ENCODE measurements at places on chromosomes 11 and 22. TPM values are rescaled to one million over a fixed set of nuclear protein-coding genes. Genes with fewer than 3 reads are reported as not detected.
A peak's percentile ranks its signal among the peaks of the same experiment; 100 is the strongest.

Gene TMEM86A
- total RNA-seq, result 3.9 TPM

- H3K27ac ChIP-seq, result no peak overlapping the region
- DNase-seq, result no peak
- no peak overlapping the region for H3K4me3 ChIP-seq
- H3K36me3 ChIP-seq, result no peaks in the 10 kb centered on the region
- H3K4me1 ChIP-seq, result peaks cover 64% of the 10 kb centered on the region
Observed at GRCh38 chr11:1508491-1508891, 21.9 kb upstream of the MOB2 start.

DNA sequence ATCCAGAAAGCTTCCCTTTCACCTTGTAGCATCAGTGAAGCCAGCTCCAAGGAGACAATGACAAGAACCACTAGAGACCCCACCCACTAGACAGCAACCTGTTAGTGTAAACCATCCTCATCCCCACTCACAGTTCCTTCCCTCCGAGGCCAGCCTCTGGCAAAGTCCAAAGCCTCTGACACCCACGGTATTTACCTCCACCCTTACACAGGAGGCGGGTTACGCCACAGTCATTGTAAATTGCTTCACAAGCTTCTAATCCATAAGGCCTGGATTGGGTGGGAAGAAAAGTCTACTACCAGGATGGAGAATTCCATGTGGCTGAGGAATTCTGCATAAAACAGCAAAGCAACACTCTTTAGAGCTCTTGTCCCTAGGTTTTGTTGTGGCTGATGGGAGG is 287.4 kb downstream of the BUD13 start:
- no peaks in the 10 kb centered on the region for H3K36me3 ChIP-seq
- no peak overlapping the region for H3K4me3 ChIP-seq
- no peak overlapping the region for H3K27ac ChIP-seq
- DNase-seq, result no peak

- peaks cover 35% of the 10 kb centered on the region for H3K4me1 ChIP-seq
- H3K36me3 ChIP-seq, result no peaks in the 10 kb centered on the region
- H3K27ac ChIP-seq, result no peak overlapping the region
- DNase-seq, result no peak
- H3K27me3 ChIP-seq, result no peaks in the 10 kb centered on the region
Observed at GRCh38 chr22:40058265-40058664, 63.5 kb downstream of the FAM83F start.

DNA sequence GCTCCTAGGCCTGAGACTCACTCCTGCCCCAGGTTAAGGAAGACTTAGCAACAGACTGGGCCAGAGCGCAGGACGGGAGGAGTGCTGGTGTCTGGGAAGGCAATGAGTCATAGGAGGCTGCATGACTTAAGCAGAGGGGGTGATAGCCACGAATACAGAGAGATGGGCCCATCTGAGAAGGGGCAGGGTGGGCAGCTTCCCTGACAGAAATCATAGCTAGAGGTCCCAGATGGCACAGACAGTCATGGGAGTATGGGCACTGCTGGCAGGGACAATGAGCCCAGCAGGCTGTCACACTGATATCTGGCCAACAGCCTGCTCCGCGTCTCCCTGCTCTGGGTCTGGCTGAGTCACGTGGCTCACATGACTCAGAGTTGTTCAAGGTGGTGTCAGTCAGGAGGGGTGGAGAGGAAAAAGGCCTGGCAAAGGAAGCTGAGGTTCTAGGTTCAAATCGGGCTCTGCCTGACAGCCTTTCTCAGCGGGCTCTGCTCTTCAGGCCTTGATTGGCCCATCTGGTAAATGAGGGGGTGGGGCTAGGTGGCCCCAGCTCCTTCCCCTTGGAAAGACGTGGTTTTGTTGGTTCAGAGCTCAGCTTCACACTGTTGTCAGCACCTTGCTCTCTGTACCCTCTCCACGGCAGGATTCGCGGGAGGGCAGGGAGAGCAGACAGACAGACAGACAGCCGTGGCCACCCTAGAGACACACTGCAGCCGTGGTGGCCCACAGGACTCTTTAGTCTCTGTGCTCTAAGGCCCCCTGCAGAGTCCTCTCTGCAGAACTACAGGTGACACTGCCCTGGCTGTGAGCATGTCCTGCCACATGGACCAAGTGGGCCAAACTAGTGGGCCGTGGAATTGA is 47.8 kb downstream of the DBX1 start:
- no peaks in the 10 kb centered on the region for H3K4me1 ChIP-seq
- peak; percentile 76 for DNase-seq
- peak overlapping the region; percentile 33 for H3K4me3 ChIP-seq
- peaks cover 23% of the 10 kb centered on the region for H3K36me3 ChIP-seq

GRCh38 chr11:64688534-64688982 is 34.4 kb downstream of the NRXN2 start:
- no peaks in the 10 kb centered on the region for H3K36me3 ChIP-seq
- no peaks in the 10 kb centered on the region for H3K27me3 ChIP-seq

Gene MS4A14
- total RNA-seq, result 1.3 TPM

Gene MRGPRX1
- not detected for total RNA-seq

- peak overlapping the region; percentile 21 for H3K27ac ChIP-seq
- peaks cover 38% of the 10 kb centered on the region for H3K4me1 ChIP-seq
- no peak for DNase-seq
- no peak overlapping the region for H3K4me3 ChIP-seq
Observed at GRCh38 chr11:19683862-19684491, 28.7 kb upstream of the NAV2 start.

DNA sequence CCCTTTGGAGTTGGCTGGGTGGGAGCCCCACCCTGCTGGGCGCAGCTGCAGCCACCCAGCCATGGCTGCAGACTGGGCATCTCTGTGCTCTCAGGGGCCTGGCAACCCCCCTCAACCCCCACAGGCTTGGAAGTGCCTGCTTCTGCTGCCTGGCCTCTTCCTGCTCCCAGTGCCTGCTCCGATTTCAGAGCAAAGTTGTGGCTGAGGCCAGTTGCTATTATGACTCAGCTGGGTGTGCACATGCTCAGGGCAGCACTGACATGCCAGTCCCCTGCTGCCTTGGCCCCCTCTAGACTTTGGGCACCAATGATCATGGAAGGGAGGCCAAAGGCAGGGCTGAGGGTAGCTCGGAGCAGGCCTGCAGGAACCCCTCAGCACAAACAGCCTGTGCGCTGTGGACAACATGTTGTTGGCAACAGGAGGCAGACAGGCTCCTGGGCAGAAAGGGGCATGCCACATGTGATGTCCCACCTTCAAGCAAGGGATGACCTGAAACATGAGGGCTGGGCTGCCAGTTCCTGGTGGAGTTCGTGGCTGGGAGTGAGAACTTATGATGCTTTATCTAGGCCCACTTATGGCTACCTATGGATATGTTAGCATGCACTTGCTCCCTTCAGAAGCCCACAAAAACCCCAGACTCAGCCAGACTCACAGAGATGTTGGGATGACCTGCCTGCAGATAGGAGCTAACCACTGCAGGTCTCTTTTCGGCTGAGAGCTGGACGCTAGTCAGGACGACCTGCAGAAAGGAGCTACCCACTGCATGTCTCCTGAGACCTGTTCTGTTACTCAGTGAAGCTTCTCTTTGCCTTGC is 96.4 kb upstream of the AMOTL1 start:
- peak; percentile 24 for DNase-seq
- no peak overlapping the region for H3K4me3 ChIP-seq

DNA sequence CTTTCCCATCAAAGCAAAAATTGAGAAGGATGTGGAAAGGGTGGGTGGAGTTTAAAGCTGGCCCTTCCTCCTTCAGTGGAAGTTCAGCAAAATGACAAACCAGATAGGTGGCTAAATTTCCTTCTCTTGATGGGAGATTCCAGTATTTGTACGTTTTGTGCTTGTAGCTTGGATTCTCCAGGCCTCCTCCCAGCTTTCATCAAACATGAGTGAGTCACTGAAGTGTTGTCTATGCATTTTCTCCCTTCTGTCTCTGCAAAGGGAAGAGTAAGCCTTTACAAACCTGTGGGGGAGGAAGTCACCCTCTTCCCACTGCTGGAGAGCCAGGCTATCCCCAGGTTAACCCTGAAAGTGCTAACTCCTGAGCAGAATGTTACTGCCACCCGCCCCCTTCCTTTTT is 6.4 kb downstream of the MARK2 start:
- H3K36me3 ChIP-seq, result peaks cover 39% of the 10 kb centered on the region
- no peak overlapping the region for H3K4me3 ChIP-seq
- no peak for DNase-seq
- H3K27me3 ChIP-seq, result no peaks in the 10 kb centered on the region
- H3K27ac ChIP-seq, result no peak overlapping the region

DNA sequence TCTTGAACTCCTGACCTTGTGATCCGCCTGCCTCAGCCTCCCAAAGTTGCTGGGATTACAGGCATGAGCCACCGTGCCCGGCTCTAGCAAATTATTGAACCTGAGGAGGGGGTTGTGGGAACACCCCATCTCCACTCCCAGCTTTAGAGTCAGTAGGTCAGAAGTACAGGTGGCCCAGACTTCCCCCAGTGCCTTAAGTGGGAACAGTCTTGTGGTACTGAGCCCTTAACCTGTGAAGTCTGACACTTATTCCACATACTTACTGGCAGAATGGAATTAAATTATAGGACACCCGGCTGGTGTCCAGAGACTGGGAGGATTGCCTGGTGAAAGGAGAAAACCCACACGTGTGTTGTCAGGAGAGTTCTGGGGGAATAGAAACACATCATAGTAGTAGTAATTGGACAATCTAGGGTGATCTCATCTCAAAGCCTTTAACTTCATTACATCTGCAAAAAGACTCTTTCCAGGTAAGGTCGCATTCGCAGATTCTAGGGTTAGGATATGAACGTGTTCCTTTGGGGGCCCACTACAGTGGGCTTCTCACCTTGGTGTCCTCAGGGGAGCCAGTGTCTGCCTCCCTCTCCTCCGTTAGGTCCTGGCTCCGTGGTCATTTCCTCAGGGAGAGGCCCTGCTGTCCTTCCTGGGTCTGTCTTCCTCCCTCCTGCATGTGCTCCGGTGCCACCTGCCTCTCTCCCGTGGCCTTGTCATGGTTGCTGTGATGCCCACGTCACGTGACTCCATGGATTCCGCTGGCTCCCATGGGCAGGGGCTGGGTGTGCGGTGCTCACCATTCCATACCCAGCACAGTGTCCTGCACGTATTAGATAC is 63.8 kb downstream of the BCR start:
- no peak overlapping the region for H3K27ac ChIP-seq
- H3K36me3 ChIP-seq, result no peaks in the 10 kb centered on the region
- no peak for DNase-seq
- H3K4me3 ChIP-seq, result no peak overlapping the region

Gene PRDM11
- 8.4 TPM for total RNA-seq

Gene CABP7
- not detected for total RNA-seq

Gene TMEM191B
- not detected for total RNA-seq

DNA sequence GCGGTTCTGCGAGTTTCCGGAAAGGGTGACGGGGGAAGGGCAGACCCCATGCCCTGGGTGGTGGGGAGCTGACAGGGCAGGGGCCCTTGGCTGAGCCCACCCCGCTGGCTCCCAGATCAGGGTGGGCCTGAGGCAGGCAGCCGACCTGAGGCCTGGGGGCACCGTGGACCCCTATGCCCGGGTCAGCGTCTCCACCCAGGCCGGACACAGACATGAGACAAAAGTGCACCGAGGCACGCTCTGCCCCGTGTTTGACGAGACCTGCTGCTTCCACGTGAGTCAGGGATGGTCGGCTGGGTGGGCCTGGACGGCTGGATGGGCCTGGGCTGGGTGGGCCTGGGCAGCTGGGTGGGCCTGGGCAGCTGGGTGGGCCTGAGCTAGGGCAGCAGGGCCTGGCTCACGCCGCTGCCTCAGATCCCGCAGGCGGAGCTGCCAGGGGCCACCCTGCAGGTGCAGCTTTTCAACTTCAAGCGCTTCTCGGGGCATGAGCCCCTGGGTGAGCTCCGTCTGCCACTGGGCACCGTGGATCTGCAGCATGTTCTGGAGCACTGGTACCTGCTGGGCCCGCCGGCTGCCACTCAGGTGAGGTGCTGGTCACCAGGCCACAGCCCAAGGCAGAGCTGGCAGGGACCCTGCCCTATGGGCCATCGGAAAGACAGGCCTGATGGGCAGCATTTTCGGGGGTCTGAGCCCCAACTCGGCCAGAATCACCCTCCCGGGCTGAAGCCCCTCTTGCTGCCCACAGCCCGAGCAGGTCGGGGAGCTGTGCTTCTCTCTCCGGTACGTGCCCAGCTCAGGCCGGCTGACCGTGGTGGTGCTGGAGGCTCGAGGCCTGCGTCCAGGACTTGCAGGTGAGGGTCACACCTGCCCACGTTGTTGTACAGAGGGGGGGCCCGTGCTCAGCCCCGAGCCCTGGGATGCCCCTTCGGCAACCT is 1.5 kb downstream of the SYT8 start:
- no peaks in the 10 kb centered on the region for H3K27me3 ChIP-seq
- H3K4me3 ChIP-seq, result no peak overlapping the region
- H3K4me1 ChIP-seq, result peaks cover 11% of the 10 kb centered on the region
- no peaks in the 10 kb centered on the region for H3K36me3 ChIP-seq
- no peak overlapping the region for H3K27ac ChIP-seq

- H3K36me3 ChIP-seq, result no peaks in the 10 kb centered on the region
- peak; percentile 96 for DNase-seq
- H3K4me3 ChIP-seq, result peak within 1 kb of the TSS; percentile 83
- peak within 1 kb of the TSS; percentile 92 for H3K27ac ChIP-seq
- H3K27me3 ChIP-seq, result no peaks in the 10 kb centered on the region
- peaks cover 8% of the 10 kb centered on the region for H3K4me1 ChIP-seq
Observed at GRCh38 chr22:37807410-37808293, at the start of gene GCAT. GCAT (plus strand) TSS chr22:37807934; CDS start chr22:37807968, 34 bp downstream.

- no peaks in the 10 kb centered on the region for H3K4me1 ChIP-seq
- H3K4me3 ChIP-seq, result no peak overlapping the region
- H3K27me3 ChIP-seq, result no peaks in the 10 kb centered on the region
- DNase-seq, result no peak
- no peak overlapping the region for H3K27ac ChIP-seq
Observed at GRCh38 chr11:126700768-126701519, 299.6 kb downstream of the KIRREL3 start.

Gene MS4A1
- total RNA-seq, result 0.73 TPM

Gene MYO7A
- 3.0 TPM for total RNA-seq

Gene PKP3
- total RNA-seq, result 0.75 TPM

- H3K27me3 ChIP-seq, result no peaks in the 10 kb centered on the region
- DNase-seq, result no peak
- H3K36me3 ChIP-seq, result no peaks in the 10 kb centered on the region
- H3K4me1 ChIP-seq, result no peaks in the 10 kb centered on the region
- no peak overlapping the region for H3K4me3 ChIP-seq
Observed at GRCh38 chr22:43320943-43321900, 21.9 kb downstream of the SCUBE1 start.

Gene RASGRP2
- total RNA-seq, result 8.6 TPM

Data from psoas muscle (tissue), 8 donors.